ENCODE measurements at places on chromosomes 5 and 9.

DNA sequence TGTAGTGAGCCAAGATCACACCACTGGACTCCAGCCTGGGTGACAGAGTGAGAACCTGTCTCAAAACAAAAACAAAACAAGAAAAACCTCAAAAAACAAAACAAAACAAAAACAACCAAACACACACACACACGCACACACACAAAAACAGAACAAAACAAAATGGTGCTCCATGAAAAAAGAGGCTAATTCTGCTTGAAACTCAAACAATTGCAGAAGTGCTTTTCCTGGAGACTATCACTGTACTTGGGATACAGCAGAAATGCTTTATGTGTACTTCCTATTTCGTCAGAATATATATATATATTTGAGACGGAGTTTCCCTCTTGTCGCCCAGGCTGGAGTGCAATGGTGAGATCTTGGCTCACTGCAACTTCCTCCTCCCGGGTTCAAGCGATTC, 49.9 kb upstream of the HSPA9 start:
- no peak for DNase-seq

DNA sequence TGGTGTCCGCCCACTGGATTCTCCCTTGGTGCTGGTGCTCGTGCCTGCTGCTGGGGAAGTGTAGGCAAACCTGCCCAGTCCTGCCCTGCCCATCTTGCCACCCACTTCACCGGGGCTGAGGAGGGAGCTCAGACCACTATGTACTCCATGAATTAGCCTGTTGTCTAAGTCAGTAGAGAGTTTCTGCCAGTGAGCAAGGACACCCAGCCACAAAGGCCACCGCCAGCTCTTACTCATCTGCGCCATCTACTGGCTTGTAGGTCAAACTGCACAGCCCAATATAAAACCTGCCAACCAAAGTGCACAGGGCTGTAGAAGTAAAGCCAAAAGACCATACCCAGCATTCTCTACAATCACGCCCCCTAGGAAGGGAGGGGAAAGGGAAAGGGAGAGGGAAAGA, 102.3 kb downstream of the GLIS3 start:
- DNase-seq: no peak

DNA sequence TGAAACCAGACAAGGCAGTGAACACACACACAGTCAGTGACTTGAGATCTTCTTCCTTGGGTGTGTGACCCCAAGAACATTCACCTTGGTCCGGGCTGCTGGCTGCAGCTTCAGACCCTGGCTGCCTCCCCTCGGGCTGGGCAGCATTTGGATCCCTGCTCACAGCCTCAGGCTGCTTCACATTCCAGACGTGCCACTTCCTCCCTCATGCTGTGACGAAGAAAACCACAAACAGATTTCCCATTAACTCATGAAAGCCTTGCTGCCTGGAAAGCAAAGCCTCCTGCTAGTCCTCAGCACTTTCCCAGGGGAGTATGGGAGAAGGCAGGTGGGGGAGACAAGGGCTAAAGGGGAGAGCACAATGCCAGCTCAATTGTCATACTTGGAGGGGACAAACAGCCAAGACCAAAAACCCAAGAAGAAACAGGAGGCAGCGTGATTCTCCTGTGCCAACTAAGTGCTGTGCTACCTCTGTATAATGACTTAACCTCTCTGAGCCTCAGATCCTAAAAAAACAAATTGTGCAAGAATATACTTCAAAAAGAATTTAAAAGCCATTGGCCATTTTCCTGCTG, 594.6 kb upstream of the BRINP1 start:
- DNase-seq: no peak

DNA sequence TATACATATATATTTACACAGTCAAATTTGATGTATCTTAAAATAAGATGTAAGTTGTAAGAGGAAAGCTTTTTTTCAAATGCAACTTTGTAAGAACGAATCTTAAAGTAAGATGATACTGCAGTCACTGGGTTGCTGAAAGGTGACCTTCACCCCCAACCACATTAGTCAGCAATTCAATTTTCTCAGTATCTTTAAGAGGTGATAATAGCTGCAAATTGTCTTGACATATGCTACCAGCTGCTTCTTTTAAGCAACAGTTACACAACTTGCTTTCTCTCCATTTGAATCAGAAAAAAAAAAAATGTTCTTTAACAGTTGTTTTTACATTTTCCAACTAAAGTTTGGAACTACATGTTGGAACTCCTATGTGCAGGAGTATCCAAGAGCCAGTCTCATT, 246.6 kb upstream of the CCNG1 start:
- no peak for DNase-seq

DNA sequence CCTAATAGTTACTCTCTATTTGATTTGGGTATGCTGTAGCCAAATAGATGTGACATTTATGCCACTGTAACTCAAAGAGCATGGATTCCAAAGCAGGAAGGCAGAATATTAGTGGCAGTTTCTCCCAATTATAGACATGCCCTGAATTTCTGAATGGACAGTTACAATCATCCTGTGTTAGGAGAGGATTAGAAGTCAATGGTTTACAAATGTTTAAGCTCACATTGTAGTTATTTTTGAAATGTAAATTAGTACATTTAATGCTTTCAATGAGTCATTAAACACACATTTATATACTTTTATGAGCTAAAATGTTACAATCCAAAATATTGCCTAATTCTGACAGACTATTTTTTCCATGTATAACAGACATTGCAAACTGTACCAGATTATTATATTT, 62.3 kb upstream of the CDH18 start:
- DNase-seq: no peak

GRCh38 chr9:96057155-96057554, 181.7 kb downstream of the ERCC6L2 start:
- no peak for DNase-seq

DNA sequence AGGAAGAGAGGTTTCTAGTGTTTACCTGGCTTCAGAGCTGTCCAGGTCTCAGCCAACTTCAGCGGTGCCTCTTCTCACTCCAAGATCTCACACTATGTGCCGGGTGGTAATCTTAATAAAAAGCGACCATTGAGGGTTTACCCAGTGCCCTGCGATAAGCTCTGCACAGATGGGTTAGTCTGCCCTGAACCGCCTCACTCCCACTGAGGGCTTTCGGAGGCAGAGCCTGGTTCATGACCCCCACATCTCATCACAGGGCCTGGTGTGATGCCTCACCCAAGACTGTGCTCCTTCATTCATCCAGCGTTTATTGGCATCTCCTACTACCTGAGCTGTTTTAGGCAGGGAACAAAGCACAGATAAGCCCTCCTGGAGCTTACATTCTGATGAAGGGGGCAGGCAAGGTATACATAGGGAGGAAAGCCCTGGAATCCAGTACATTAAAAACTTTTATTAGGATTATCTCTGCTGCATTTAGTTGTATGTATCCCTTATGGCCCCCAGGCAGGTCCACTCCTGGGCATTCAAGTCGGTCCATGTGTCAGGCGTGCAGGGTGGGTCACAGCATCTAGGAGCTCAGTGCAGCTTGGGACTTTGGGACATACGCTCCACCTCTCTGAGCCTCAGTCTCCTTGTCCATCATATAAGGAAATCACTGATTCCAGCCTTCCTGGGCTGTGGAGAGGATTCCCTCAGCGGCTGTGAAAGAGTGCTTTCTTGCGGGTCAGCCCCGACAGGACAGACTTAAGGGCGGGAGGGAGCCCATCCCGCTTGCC, 613 bp upstream of the COL15A1 start:
- DNase-seq: no peak

DNA sequence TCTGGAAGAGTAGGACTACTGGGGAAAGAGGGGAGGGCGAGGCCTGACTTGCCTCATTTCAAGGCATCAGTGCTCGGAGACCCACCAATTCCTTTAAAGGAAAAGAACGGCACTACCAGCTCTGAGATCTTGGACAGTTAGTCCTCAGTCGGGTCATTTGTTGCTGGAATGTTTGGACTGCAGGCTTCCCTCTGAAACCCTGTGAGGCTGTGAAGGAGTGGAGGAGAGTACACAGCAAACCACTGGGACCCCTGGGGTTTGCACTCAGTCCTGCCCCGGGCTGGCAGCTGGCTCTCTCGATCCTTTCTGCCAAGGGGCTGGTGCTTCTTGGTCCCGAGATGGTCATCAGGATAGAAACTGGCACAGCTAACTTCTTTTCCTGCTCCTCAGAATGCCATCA, 194.5 kb downstream of the TRIO start:
- DNase-seq: no peak
